ENCODE measurements at places on chromosomes 4 and X. TPM values are rescaled to one million over a fixed set of nuclear protein-coding genes. Genes with fewer than 3 reads are reported as not detected.

DNA sequence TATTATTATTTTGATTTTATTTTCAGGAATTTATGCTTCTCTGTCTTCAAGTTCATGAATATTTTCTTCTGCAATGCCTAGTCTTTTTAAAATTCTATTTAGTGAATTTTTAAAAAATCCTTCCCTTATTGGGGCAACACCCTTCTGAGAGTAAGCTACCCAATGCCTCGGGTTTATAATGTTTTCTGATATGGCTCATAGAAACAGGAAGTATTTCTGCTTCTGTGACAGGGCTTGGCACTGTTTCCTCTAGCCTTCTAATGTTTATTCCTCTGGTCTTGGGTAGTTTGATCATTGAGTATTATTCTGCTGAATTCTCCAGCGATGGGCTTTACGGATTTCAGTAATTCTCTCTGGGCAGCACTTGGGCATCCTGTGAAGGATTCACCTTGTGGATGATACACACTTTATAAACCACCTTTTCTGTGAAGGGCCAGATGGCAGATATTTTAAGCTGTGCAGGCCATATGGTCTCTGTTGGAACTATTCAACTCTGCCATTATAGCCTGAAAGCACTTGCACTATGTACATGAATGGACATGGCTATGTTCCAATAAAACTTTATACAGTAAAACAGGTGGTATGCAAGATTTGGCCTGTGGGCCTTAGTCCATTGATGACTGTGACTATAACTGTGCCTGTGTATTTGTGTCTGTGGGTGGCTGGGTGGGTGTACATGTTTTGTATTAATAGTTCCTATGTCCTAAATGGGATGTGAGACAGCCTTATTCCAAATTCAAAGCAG is 95.9 kb upstream of the FAT1 start:
- H3K27ac ChIP-seq, result no peak overlapping the region
- H3K27me3 ChIP-seq, result no peaks in the 10 kb centered on the region
- no peaks in the 10 kb centered on the region for H3K36me3 ChIP-seq

GRCh38 chrX:126847143-126847542 is 27.6 kb downstream of the PRR32 start:
- H3K4me1 ChIP-seq, result no peaks in the 10 kb centered on the region
- no peak for DNase-seq
- no peak overlapping the region for H3K27ac ChIP-seq

- no peak for DNase-seq
- H3K4me3 ChIP-seq, result no peak overlapping the region
- H3K36me3 ChIP-seq, result no peaks in the 10 kb centered on the region
- no peaks in the 10 kb centered on the region for H3K4me1 ChIP-seq
- H3K27me3 ChIP-seq, result no peaks in the 10 kb centered on the region
- H3K27ac ChIP-seq, result no peak overlapping the region
Observed at GRCh38 chrX:8049827-8050226, 121.2 kb downstream of the VCX2 start.

Gene PABPC4L
- 3.0 TPM for total RNA-seq

Gene SYTL4
- total RNA-seq, result 12.6 TPM

Gene CFAP99
- total RNA-seq, result 0.13 TPM
